Cortex of kidney (tissue), 1 donor: ENCODE measurements at places on chromosomes 5 and 9.

GRCh38 chr5:124279146-124279876, 467.1 kb downstream of the ZNF608 start:
- no peak for DNase-seq

- no peak for DNase-seq
Observed at GRCh38 chr5:137389042-137389441, 110.1 kb downstream of the SPOCK1 start.

DNA sequence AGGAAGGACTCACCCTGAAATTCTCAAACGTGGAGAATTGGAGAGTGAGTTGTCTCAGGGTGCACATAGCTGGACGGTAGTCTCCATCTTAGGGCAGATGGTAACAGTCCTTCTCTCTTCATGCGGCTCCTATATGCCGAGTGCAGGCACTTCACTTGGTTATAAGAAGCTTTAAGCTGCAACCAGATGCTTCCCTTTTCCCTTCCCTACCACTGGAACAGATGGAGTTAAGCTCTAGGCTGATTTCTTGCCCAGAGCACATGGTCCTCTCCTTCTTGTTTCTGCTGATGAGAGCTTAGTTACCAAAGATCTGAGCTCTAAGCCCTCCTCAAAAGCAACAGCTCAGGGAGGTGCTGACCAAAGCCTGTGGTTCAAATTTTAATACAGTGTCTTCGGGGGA, 355.7 kb downstream of the ARHGEF28 start:
- no peak for DNase-seq

- no peak for DNase-seq
Observed at GRCh38 chr9:111118256-111118948, 80.1 kb upstream of the LPAR1 start.

- DNase-seq, result no peak
Observed at GRCh38 chr9:37056046-37056920, 22.2 kb upstream of the PAX5 start.

- DNase-seq, result no peak
Observed at GRCh38 chr5:159978358-159978757, 30.6 kb upstream of the TTC1 start.
